ENCODE measurements at places on chromosomes 3 and 15. TPM values are rescaled to one million over a fixed set of nuclear protein-coding genes. Genes with fewer than 3 reads are reported as not detected.

DNA sequence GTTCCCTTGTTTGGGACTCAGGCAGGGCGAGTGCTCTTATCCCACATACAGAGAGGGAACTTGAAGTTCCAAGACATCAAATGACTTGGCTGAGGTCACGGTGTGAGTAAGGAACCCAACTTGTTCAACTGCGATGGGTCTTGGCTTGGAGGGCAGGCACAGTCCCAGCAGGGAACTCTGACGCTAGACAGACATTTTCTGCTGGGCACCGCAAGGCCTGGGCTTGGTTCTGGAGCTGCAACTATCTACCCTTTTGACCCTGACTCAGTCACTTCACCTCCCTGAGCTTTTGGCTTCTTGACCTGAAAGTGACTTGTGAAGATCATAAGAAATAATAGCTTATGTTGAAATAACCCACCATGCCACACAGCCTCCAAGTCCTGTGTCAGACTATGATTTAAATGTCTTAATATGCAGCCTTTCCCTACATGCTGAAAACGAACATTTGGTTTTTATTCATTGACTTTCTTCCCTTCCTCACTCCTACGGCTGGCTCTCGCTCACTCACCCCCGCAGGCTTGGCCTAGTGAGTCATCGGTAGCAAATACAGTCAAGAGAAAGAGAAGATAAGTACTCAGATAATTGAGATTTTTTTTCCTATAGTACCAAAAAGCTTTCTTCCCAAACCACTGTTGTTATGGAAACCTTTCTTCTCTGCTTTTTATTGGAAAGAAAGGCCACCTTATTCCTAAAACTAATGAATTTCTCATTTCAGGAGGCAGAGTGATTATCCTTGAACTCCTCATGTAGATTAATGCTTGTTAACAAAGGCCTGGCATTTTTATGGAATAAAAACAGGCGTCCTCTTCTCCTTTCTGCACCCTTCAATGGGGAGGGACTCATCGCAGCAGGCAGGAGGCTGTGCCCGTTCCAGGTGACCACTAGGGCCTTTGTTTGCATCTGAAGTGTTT, 178.4 kb downstream of the ATP10A start:
- peak; percentile 2 for DNase-seq

DNA sequence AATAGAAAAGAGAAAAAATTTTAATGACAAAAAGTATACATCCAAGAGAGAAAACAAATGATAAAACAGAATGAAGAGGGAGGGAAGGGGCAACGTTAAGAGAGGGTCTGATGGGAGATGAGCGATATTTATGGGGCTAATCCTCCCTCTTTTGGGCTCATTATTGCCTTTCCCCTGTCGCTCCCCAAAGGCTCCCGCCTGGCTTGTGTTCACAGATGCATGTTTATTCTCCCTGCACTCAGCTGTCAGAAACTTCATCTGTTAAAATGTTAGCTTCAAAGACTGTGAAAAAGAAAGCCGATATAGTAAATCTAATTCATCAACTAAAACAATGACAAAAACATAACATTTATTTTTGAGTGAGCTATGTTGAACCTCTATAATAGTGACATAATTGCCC, 74.3 kb downstream of the GABRB3 start:
- DNase-seq, result no peak

DNA sequence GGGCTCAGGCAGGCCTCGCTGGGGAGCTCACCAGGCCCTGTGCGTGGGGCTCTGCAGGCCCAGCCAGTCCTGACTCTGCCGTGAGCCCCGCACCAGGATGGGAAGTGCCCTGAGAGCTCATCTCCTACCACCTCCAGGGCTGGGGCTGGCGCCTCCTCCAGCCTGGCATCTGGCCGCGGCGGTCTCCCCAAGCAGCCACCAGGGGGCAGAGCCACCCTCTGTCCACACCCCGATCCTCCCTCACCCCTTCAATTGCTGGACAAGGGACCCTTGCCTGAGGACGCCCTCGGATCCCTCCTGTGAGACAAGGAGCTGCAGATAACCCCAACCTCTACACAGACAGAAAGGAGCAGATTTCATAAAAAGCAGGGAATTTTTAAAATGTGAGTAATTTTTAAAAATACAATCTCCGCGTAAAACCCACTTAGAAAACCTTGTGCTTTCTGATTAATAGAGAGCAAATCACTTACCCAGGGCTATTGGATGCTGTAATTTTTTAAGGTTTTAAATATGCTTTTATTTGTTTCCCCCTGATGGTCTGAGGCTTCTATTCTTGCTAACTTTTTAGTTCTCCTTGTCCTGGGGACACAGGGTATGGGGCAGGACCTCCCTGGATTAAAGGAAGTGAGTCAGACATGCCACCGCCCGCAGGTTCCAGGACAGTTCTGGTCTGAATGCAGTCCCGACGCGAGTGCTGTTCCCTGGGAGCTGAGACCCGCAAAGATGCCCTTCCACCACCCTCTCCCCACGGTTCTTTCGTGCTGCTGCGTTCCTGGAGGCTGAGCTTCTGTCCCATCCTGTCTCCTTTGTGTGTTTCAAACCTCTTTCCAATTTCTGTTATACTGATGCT, 52.3 kb upstream of the CHRNA7 start:
- DNase-seq, result peak; percentile 5

The MEX3B gene
- total RNA-seq, result 0.79 TPM

Data from bronchial epithelial cell (primary cell).